ENCODE measurements at places on chromosomes 7 and 10.

- DNase-seq: no peak
These were observed 171.1 kb upstream of the TMEM196 start for GRCh38 chr7:19944363-19945120.

- DNase-seq: peak; percentile 2
These were observed 415.0 kb downstream of the SFMBT2 start for GRCh38 chr10:6995831-6996230.

DNA sequence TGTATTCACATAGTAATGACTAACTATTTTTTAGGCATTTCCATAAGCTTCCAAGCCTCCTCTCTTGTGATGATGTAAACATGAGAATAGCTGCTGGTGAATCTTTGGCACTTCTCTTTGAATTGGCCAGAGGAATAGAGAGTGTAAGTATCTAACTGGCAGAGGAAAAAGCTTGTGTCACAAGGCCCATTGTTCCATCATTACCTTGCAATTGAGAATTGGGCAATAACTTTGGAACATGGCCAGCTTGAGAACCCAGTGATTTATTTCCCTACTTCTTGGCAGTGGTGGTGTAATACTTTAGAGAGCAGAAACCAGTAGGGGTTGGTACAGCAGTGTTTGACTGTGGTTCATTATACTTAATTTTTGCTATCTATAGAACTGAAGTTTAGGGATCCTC is 12.0 kb downstream of the IFRD1 start:
- peak; percentile 74 for DNase-seq

DNA sequence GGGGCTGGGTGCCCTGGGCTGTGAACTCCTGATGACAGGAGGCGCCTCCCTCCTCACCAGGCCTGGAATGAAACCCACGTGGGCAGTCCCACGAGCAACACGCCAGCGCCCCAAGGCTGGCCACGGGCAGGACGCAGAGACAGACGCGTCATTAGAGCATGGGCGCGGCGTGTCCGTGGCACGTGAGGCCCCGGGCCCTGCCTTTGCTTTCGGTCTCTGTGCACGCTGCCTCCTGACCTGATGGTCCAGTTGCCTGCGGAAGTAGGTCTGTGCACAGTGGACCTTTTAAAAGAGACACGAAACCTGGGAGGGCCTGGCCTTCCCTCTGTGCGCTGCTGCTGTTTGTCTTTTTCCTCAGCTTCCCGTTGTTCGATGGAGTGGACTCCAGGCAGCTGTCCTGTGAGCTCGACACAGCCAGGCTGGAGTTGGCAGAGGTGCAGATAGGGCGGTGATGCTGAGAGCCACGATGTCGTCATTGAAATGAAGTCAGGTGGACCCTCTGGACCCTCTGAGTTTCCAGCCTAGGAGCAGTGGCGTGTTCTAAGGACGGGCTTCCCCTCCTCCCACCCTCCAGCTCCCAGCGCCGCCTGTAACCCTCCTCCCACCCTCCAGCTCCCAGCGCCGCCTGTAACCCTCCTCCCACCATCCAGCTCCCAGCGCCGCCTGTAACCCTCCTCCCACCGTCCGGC is 40.1 kb upstream of the CFAP46 start:
- no peak for DNase-seq

DNA sequence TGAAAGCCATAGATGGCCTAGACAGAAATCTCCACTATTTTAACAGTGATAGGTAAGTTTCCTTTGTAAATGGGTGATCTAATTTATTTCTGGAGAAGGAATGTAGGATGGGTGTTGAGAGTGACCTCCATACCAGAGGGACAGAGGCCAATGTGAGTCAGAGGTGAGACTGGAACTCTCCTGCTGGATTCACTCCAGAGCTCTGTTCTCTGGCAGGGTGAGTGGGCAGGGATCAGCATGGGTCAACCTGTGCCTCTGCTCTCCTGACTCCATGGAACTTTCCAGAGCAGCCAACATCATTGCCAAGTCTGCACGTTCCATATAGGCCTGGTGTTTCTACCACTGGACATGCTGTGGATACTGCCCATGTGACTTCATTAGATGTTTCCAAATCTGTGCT is 11.4 kb downstream of the AKR1C3 start:
- no peak for DNase-seq

DNA sequence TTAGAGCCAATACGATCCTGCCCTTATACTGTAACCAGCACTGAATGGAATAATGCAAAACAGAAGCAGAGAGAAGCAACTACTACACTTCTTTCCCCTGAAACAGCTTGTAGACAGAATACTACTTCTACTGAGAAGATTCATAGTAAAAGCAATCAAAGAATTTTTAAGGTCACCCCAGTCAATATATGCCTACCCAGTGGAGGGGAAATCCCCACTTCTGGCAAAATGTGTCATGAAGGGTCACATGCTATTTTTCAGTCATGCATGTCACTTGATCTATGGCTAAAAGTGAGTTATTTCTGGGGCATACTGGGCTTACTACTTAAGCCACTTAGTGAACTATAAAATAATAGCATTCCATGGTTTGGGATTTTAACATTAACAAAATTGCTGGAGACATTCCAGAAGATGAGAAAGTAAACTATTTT is 25.6 kb downstream of the IRF5 start:
- no peak for DNase-seq

- peak; percentile 79 for DNase-seq
These were observed 166.8 kb upstream of the ASAH2 start for GRCh38 chr10:50417886-50418830.

DNA sequence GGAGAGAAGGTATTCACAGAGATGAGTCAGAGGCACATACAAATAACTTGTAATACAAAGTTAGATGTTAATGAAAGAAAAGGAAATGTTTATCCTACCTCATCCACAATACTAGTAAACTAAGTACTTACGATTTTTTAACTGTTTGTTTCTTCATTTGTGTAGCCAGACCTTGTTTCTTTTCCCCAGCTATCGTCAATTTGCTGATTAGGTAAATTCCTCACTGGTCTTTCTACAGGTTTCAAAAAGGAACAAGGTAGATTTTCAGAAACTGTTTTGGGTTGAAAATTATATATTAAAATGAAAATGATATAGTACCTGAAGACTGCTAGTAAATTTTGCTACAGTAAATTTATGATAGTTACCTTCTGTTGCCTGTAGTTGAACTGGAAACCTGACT is 56.6 kb downstream of the PON1 start:
- no peak for DNase-seq

DNA sequence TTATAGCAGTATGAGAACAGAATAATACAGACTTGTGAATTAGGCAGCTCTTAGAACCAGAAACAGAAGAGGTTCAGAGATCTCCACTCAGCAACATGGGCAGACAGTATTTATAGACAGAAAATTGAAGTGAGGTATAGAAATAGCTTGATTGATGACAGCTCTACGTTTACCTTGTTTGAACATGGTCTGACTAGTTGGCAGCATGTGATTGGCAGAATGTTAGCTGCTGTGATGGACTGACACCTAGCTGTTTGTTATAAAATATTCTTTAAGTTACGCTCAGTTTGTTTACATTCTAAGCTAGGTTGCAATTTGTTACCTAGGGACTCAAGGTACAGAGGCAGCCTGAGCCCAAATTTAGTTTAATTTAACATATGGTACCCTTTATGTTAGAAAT is 73.7 kb upstream of the TMEM229A start:
- no peak for DNase-seq

- no peak for DNase-seq
These were observed 11.9 kb upstream of the INPP5F start for GRCh38 chr10:119713744-119714483.

- DNase-seq: peak; percentile 22
These were observed 117.3 kb downstream of the SVIL start for GRCh38 chr10:29517352-29517923.

DNA sequence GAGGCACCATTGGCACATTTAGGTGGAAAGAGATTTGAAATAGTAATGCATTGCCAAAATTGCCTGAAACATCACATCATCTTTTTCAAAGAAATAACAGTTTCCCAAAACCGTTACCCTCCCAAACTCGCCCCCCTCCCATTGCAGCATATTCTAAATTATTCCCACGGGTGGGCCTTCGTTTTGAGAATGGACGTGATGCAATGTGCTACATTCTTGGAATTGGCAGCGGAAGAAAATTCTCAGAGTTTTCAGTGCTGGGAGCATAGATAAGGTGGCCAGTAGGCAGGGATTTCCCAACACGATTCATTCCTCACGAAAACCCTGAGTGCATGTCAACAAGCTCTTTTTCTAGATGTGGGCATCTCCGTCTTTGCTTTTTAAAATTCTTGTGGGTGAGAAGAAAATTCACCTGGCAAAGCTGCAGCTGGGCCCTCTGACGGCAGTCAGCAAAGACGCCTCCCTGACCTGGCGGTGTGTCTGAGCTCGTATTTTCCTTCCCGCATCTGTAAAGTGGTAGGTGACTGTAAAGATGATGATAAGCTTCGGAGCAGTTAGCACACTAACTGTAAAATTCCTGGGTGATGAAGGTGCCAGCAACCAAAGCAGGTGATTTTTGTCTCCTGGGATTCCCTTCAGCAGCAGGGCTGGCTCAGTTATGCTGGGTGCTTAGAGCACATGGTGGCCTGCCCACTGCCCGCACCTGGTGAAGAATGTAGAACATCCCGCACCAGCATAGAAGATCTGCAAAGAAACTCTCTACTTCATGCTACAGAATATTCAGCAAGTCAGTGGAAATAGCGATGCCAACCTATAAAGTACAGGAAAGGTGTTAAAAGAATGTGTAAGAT is 141.9 kb upstream of the KLF6 start:
- no peak for DNase-seq

GRCh38 chr7:102973096-102973802 is 60.4 kb downstream of the LRRC17 start:
- DNase-seq: peak; percentile 91

GRCh38 chr10:61024856-61025201 is 80.8 kb upstream of the RHOBTB1 start:
- DNase-seq: no peak

DNA sequence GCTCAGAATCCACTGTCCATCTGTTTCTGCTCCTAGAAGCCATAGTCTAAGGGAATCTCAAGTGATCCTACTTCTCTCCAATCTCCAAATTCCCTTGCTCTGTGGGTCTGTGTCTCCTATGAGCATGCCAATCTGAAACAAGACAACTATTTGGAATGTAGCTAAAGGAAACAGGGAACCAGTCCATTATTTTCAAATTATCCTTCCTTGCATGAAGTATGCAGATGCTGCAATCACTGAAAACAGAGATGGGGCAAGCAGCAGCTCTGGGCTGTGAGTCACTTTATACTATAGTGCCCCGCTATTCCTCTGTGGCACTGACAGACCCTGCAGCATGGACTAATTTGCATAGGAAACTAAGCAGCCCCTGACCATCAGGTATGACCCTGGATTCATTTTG is 76.9 kb upstream of the PRSS58 start:
- no peak for DNase-seq

DNA sequence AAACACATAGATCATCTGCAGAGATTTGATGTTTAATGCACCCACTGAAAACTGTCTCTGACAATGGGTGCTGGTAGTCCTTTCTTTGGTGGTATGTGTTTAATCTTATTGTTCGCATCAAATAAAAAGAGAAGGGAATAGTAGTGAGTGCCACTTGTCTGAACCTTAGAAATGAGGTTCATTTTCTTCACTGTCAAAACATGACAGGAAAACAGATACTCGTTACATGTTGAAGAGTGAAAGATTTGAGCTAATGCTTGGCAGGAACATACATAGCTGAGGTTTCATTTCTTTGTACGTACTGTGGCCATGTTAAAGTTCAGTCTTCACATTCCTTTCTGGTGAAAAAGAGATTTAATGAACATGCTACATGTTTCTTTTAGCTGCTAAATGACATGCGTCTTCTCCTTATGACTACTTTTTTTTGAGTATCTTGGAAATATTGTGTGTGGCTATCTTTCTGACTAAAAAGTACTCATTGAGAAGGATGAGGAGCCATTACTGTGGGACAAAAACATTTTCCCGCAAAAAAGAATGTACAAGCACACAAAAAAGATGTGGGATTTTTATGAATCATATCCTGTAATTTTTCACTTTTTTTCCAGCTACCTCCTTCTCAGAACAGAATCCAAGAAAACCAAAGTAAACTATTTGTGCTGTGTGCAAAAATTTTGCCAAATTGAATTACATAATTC is 108.0 kb downstream of the TWIST1 start:
- peak; percentile 11 for DNase-seq
